ENCODE measurements at places on chromosomes 5 and 9.

DNA sequence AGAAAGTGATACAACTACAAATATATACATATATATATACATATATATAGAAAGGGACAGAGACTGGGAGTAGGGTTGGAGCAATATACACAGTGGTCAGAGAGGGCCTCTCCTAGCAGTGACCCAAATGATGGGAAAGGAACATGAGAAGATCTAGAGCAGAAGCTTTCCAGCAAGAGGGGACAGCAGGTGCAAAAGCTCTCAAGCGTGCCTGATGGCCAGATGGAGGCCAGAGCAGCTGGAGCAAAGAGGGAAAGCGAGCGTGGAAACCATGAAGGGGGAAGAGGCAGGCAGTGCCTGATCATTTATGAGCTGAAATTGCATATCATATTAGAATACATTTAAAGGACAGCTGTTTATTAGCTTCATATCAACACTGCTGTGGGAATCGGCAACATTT lies 7.6 kb upstream of the GRPEL2 start:
- DNase-seq, result no peak

- DNase-seq, result no peak
Observed at GRCh38 chr9:86721226-86721781, 226.0 kb downstream of the GAS1 start.

DNA sequence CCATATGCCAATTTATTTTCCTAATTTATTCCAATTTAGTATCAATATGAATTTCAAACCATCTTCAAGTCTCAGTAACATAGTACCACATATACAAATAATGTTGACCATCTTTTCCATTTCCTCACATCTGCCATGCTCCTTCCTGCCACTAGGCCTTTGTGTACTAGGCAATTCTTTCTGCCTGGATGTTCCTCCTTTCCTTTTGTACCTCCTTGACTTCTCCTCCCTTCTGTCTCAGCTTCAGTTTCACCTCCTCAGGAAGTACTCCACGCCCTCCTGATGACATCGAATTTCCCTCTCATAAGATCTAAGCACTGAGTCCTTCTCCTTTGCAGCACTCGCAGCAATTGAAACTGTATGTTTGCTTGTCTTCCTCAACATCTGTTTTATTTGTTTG lies 53.9 kb downstream of the MEF2C start:
- no peak for DNase-seq

GRCh38 chr5:159405611-159406031 lies 75.3 kb upstream of the IL12B start:
- DNase-seq, result no peak

DNA sequence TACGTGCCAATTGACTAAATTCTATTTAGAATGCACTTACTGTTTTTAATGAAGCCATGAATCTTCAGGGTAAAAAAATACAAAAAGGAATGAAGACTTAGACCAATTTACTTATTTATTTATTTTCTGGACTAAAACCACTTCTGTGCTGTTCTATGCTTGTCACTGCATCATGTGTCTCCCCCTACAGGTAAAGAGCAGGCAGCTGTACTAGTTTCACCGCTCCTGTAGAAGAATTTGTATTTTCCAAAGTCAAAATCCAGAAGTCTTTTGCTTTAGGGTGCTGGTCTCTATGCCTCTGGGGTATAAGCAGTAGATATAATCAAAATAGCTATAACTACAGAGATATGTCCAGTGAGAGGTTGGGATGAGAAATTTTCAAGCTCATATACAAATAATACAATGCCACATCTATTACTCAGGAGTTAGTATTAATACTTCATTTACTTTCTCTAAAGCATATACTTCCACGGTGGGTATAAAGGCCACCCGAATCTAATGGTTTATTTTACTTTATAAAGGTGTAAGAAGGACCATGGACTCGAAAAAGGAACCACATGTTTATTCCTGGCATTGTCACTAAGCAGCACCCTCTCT lies 591.5 kb downstream of the RAB3C start:
- DNase-seq, result no peak

DNA sequence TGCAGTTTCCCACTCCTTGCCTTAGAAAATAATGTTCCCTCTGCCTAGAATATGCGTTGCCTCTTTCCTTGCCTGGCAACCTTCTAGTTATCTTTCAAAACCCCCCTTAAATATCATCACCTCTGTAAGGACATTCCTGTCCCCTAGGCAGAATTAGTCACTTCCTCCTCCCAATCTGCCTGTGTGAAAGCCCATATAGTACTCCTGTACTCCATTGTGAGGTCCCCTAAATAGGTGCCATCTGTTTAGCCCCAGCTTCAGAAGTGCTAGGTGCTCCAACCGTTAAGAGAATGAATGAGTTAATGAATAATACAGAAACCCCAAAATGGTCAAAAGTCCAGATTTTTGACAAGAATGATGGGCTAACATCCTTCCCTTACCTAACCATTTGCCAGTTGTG lies 181.4 kb downstream of the GDNF start:
- no peak for DNase-seq

DNA sequence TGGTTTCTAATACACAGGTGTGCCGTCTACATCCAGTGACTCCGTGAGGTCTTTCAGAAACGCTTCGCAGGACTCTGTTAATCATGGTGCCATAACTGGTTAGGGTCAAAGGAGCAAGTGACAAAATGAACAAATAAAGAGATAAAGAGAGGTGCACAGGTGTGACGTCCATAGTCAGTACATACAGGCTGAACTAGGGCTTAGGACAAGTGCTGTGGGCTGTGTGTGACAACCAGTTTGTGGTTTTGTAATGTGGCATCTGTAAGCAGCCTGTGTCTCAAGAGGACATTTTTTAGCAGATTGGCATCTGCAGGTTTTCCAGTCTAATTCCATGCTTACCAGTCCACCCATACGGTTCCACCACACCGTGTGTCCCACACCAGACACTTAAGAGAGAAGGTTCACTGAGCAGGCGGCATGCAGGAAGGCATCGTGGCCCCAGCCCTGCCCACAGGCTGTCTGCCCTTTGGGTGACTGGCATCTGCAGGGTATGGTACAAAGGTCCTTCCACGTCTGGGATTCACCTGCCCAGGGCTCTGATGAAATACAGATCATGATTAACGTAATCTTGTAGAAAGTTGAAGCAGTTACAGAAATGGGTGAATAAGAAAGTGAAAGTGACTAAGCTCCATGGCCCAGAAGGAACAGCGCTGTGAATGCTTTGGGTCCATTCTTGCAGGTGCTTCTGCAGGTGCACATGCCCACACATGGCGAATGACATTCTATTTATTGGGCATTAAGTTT lies 26.9 kb downstream of the SRD5A1 start:
- peak; percentile 26 for DNase-seq

DNA sequence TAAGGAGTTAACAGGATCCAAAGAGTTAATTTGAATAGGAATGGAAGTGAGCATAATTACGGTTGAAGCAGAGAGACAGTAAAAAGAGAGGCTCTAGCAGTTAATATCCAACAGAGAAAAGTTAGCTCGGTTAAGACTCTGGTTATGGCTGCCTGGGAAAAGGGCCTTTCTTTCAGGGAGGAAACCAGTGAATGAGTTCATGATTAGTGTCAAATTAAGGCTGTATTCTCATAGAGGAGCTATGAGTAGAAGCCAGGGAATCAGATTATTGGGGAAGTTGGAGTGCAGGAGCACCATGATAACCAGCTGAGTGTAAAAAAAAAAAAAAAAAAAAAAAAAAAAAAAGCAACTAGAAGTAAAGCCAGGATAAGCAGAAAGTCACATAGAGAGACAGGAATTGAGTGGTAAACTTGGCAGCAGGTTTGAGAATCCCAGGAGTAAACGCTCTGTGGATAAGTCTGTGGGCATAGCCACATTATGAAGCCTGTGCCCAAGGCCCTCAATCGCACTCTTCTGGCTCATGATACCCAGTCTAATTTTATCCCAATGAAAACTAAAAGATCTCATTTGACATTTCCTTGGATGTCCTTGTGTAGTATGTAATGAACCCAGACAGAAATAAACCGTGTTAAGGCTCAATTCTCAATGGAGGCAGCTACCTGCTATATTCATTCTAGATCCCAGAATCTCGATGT lies 372.6 kb upstream of the MPDZ start:
- DNase-seq, result no peak

- DNase-seq, result peak; percentile 77
Observed at GRCh38 chr9:133115604-133116345, 5.3 kb downstream of the RALGDS start.

DNA sequence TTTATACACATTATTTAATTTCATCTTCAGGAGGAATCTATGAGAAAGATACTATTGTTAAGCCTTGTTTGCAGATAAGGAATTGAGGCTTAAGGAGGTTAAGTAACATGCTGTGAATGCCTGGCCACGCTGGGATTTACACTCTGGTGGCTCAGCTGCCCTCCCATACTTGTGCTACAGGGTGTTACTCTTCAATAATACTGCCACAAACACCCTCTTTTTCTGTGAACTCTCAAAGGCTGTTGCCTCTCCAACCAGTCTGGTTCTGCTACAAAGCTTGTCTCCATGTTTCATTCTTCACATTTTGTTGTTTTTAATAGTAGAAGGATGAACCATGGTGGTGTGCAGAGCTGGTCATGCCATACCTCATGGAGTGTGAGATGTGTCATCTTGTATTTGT lies 76.7 kb upstream of the TNFAIP8 start:
- DNase-seq, result no peak

DNA sequence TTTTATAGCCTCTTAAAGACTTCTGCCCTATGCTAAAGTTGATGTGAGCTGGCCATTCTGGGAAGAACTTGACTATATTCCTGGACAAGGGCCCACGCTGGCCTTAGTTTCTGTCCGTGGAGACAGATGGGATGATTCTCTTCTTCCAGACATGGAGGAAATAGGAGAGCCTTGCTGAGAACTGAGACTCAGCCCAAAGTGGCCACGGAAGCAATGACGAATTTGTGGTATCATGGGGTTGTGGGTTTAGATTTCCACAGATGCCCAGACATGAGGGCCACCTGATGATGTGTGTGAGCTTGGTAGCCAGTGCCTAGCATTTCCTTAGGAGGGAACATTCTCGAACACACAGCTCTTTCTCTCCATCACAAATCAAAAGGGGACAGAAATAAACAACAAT lies 309.1 kb downstream of the NSG2 start:
- DNase-seq, result no peak

Measured in GM18507 (cell line).